ENCODE measurements at places on chromosomes 7 and 10.
A peak's percentile ranks its signal among the peaks of the same experiment; 100 is the strongest.

- DNase-seq: no peak
These were observed 145.1 kb downstream of the JMJD1C start for GRCh38 chr10:63320683-63321082.

- DNase-seq: no peak
These were observed 20.2 kb downstream of the TOMM7 start for GRCh38 chr7:22802426-22802825.

DNA sequence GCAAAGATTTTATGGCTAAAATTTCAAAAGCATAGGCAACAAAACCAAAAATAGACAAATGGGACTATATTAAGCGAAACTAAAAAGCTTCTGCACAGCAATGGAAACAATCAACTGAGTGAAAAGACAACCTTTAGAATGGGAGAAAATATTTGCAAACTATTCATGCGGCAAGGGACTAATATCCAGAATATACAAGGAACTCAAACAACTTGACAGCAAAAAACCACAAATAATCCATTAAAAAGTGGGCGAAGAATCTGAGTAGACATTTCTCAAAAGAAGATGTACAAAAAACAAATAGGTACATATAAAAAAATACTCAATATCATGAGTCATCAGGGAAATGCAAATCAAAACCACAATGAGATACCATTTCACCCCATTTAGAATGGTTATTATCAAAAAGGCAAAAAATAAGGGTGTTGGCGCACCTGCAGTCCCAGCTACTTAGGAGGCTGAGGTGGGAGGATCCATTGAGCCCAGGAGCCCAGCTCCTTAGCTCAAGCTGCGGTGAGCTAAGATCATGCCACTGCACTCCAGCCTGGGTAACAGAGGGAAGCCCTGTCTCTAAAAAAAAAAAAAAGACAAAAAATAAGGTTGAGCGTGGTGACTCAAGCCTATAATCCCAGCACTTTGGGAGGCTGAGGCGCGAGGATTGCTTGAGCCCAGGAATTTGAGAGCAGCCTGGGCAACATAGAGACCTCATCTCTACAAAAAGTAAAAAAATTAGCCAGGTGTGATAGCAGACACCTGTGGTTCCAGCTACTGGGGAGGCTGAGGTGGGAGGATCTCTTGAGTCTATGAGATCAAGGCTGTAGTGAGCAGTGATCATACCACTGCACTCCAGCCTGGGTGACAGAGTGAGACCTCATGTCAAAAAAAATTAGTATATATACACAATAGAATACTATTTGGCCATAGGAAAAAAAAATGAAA is 4.2 kb upstream of the CCM2 start:
- DNase-seq: no peak

DNA sequence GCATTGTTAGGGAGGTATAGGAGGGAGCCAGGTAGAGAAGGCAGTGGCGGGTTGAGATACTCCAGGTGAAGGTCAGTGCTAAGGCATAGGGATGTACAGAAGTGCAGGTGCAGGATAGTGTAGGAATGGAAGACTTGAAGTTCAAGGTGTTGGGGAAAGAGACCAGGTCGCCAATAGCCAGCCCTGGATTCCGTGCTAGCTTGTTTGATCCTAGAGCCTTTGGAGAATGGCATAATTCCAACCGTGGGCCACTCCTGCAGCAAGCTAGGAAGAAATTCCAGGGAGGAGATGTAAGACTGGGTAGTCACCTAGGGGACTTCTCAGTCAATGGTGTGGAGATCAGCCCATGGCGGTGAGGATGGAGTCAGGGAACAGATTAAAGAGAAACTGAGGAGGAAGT is 272.7 kb downstream of the RPS24 start:
- no peak for DNase-seq

DNA sequence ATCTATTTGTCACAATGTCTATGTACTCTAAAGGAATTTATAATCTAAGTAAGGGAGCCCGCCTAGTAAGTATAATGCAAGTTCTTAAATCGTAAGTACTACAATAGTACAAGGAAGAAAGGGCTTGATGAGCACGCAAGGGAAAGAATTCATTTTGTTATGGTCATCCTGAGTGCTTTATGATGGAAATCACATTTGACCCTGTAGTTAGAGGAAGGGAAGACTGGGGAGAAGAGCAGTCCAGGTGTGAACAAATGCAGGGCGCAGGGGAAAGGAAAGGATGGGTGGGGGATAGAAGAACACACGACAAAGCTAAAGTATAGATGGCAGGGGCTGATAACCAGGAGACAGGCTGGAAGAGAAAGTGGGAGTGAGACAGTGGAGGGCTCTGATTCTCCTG is 88.2 kb upstream of the ARMC3 start:
- no peak for DNase-seq

GRCh38 chr10:644076-644942 is 45.2 kb downstream of the DIP2C start:
- peak; percentile 86 for DNase-seq

DNA sequence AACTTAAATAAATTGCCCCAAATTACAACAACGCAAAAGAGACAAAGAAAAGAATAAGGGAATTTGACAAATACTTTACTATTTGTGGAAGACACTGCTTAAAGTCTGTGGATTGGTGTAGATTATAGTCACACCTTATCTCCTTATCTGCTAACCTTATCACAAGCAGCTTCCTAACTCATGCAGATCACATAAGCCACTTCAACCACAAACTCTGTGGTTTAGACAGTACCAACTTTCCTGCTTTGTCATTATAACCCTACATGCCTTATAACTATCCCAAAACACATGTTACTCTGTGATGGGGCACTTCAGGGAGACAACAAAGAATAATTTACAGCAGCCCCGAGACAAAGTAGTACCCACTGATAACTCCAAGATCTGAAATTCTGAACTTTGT is 41.5 kb upstream of the PPP3CB start:
- DNase-seq: no peak

- no peak for DNase-seq
These were observed 227.8 kb upstream of the GRB10 start for GRCh38 chr7:51010534-51010933.

- no peak for DNase-seq
These were observed 85.6 kb upstream of the MTPN start for GRCh38 chr7:136062625-136063325.

- DNase-seq: no peak
These were observed 926.3 kb downstream of the NRG3 start for GRCh38 chr10:82801289-82801688.

DNA sequence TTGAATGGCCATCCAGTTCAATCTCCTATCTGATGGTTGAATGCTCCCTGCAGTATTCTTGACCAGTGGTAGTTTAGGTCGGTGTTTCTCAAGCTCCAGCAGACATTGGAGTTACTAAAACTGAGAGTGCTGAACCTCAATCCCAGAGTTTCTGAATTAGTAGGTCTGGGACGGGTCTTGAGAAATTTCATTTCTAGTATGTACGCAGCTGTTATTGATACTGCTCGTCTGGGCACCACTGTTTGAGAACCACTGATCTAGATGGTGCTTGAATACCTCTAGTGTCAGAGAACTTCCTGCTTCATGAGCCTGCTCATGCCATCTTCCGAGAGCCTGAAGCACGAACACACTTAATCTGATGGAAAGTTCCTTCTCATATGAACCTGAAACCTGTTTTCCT is 99.4 kb upstream of the CREB5 start:
- no peak for DNase-seq

GRCh38 chr10:122152544-122152943 is 118.6 kb upstream of the BTBD16 start:
- DNase-seq: no peak

DNA sequence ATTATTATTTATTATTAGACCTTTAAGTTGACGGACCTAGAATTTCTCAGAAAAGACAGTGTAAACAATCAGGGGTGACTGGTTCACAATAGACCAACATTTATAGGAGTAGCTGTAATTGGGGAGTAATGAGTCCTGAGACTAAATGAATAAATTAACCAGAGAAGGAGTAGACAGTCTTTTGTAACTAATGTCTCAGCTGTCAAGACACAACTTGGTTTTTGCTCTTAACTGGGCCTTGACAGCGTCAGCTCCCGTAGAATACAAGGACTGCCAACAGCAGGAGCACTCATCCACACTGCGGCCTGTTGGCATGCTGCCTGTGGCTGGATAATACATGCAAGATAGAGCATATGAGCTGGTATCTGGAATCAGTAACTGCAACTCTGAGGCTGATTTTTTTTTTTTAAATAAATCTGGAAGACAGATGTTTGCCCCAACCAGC is 123.9 kb downstream of the CACNA2D1 start:
- no peak for DNase-seq

DNA sequence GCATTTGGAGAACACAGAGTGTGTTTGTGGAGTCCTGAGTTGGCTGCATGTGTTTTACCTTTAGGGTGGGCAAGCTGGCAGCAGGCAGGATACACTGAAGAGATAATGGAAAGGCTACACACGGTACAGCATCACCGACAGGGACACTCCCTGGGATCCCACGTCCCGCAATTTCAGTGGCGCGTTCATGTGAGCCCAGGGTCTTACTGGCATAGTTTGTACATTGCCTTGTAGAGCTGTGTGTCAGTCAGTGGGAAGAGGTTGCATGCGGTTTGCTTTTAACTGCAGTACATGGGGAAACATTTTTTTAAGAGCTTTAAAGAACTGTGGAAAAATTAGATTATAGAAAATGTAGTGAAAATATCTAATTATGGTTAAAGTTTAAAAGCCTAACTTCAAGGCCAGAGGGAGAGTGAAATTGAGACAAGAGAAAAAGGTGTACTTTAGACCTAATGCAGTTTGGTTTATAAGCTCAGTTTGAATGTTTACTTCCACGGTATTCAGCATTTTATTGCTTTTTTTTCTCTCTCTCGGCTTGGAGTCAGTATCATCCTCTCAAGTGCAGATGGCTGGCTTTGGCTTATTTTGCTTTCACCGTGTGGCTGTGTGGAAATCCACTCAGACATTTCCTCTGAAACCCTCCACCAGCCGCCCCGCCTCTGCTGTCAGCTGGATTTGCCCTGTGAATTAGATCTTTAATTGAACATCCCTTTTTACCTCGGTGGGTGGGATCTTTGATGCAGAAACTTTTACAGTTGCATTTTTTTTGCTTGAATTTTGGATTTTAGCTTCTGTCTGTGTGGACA is 364.2 kb upstream of the COBL start:
- no peak for DNase-seq

- no peak for DNase-seq
These were observed 438.0 kb downstream of the CNTNAP2 start for GRCh38 chr7:146554556-146554955.

DNA sequence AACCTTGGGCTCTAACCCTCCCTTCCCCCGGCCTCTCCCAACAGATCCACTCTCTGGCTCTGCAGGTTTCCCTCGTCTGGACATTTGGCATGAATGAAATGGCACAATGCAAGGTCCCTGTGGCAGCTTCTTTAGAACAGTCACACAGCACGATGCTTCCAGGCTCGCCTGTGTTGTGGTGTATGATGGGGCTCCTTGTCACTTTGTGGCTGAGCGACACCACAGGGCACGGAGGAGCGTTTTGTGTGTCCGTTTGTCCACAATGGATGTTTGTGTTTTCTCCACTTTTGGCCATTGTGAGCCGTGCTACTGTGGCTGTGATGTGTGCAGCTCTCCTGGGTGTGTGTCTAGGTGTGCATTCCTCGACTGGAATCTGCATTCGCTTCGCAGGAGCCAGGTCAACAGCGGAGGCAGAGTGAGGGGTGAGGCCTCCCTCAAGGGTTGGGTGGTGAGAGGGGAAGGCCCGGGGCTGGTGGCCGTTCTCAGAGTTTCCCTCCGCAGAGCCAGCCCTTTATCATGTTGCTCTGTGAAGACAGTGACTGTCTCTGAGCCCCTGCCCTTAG is 22.3 kb upstream of the SHH start:
- no peak for DNase-seq

GRCh38 chr10:92735938-92736337 is 46.2 kb downstream of the HHEX start:
- DNase-seq: no peak

DNA sequence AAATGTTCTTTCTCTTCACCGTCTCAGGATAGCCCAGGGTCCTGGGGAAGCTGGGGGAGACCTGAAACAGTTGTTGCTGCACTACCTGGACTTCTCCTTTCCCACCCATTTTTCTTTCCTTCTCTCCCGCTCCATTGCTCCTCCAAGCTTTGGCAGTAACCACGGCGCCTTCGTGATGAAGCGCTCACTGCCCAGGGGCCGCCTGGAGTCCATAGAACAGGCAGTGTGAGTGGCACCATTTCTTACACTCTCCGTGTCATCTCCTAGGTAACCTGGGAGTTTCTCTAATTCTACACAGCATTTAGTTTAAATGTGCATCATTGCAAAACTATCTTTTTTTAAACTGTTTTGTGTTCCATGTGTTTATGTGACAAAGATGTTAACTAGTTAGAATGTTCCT is 40.3 kb upstream of the BHLHA15 start:
- no peak for DNase-seq

- DNase-seq: no peak
These were observed 21.1 kb upstream of the HBP1 start for GRCh38 chr7:107147464-107148393.

DNA sequence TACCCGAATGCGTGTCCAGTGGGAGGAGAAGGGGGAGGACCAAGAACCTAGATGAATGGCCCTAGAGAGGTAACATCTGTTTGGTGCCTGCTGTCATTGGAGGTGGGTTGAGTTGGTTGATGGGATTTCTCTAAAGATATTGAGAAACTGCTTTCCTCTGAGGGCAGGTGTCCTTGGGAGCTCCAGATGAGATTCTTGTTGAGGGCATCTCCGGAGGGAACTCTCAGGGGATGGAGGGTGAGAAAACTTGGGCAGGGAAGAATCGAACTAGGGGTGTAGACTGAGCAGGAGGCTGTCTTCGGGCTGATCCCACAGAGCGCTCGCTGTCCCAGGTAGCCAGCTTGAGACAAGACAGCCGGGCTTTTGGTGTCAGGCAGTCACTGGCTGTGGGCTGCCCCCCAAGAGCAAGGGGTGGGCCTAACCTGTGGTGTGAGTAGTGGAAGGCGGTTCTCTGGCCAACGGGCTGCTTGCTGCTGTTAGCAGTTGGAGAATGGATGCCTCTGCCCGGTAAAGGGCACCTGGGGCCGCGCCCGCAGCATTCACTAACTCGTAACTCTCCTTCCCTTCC is 3.7 kb downstream of the IRF5 start:
- DNase-seq: no peak

DNA sequence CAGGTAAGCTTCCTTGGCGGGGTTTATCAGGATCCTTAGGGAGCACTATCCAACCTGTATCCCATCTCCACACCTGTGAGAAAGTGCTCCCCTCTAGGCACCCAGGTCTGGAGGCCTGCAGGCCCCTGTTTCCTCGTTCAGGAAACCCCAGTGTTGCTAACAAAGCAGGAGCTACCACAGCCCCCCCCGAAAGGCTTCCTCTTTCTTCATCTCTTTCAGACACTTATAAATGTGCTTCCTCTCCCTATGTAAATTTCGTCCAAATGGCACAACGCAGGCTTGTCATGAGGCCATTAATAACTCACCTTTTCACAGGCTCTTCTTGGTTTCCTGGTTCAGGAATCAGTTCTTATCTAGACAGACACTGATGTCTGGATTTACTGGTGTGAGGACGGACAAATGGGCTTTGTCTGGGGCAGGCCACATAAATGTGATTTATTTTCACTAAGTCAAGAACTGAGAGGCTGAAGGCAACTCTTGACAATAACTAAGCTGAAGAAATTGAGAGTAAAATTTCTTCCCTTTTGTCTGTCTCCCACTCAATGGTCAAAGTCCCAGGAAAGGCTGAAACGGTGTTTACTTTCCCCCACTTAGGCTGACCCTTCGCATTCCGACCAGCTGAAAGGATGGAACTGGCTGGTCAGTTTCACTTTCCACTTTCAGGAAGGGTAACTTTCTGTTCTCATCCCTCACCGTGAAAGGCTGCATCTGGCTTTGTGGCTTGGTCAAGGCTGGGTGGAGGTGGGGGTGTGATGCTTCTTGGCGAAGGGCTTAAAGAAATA is 46.8 kb downstream of the PIK3AP1 start:
- no peak for DNase-seq

All from mesenteric fat pad (tissue), 1 donor.